Neural progenitor cell (in vitro differentiated cells): ENCODE measurements at places on chromosomes 3 and 15. TPM values are rescaled to one million over a fixed set of nuclear protein-coding genes. Genes with fewer than 3 reads are reported as not detected.

DNA sequence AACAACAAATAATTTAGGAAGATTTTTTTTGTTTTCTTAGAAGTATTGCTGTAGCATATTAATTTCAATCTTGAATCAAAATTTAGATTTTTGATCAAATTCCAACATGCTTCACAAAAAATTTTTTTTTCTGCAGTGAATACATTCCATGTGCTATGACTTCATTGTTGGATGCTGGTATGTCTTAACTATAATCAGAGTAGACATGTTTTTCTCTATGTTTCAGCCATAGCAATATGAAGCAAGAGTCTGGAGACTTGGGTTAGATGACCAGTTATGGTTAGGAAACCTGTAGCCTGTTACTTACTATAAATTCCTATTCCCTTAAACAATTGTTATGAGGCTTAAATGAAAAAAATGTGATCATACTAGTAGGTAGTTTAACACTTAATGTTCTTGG lies 176.1 kb upstream of the CHL1 start:
- DNase-seq = no peak
- H3K27ac ChIP-seq = no peak overlapping the region
- H3K27me3 ChIP-seq = no peaks in the 10 kb centered on the region
- no peaks in the 10 kb centered on the region for H3K36me3 ChIP-seq
- H3K4me1 ChIP-seq = no peaks in the 10 kb centered on the region
- H3K4me3 ChIP-seq = no peak overlapping the region

DNA sequence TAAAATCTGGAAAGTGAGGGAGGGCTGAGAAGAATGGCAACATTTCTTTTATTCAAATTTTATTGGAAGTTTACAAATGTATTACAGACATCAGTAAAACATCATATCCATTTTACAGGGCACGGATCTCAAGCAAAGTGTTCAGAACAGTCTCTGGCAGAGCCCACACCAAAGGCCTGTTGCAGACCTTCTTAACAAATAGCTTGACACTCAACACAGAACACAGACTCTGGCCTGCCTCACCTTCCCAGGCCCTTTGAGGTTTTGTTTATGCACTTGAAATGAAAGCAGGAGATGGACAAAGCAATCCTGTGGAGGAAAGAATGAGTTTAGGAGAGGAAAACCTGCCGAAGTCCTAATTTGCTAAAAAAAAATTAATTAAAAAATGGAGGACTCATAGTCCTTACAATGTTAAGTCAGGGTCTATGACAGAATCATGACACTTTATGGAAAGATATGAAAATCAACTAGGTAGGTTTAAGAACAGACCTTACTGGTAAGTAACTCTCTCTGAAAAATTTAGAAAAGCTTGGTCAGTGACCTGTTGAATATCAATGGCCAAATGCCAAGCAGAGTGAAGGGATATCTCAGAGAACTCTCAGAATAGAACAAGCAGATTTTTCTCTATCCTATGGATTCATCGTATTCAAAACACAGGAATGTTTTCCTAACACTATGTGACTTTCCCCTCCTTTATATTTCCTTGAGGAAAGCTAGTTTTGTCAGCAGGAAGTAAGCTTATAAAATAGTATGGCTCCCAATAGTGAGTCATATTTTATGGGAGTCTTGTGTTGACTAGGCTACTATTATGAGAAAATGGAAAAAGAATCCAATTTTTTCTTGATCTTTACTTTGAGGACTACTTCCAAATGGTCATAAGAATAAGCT lies 70.8 kb upstream of the PSMD6 start:
- no peak overlapping the region for H3K4me3 ChIP-seq
- no peaks in the 10 kb centered on the region for H3K36me3 ChIP-seq
- no peaks in the 10 kb centered on the region for H3K27me3 ChIP-seq
- H3K27ac ChIP-seq = no peak overlapping the region
- H3K4me1 ChIP-seq = peaks cover 26% of the 10 kb centered on the region
- DNase-seq = no peak

GRCh38 chr3:186746008-186746407 lies 28.8 kb downstream of the KNG1 start:
- no peaks in the 10 kb centered on the region for H3K36me3 ChIP-seq
- H3K27me3 ChIP-seq = no peaks in the 10 kb centered on the region
- no peak overlapping the region for H3K27ac ChIP-seq
- peak; percentile 10 for DNase-seq
- no peak overlapping the region for H3K4me3 ChIP-seq

DNA sequence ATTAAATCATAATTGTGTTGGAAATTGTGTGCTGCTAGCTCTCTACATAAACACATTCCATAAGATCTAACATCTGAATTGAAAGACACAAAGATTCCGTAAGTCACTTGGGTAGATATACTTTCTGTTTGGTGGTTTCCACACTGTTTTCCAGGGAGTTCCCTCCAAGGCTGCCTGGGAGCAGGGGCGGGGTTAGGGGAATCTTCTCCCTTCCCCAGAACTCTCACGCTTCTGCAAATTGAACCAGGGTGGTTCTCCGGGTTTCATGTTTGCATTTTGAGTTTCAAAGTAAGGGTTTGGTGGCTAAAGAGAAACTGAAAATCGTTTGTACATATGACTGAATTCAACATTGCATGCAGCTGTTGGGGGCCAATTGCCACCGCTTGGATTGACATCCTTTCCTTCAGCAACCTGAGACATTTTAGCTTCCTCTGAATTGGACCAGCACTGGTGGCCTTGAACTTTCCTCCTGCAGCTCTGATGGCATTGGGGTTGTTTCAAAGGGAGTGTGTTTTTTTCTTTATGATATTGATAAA lies 192.7 kb upstream of the FEZF2 start:
- no peak overlapping the region for H3K27ac ChIP-seq
- H3K4me1 ChIP-seq = no peaks in the 10 kb centered on the region
- DNase-seq = no peak
- H3K4me3 ChIP-seq = no peak overlapping the region
- H3K27me3 ChIP-seq = no peaks in the 10 kb centered on the region

- no peak overlapping the region for H3K27ac ChIP-seq
- peaks cover 21% of the 10 kb centered on the region for H3K4me1 ChIP-seq
- peak; percentile 35 for DNase-seq
These were observed 27.9 kb downstream of the EHD4 start for GRCh38 chr15:41944313-41944940.

DNA sequence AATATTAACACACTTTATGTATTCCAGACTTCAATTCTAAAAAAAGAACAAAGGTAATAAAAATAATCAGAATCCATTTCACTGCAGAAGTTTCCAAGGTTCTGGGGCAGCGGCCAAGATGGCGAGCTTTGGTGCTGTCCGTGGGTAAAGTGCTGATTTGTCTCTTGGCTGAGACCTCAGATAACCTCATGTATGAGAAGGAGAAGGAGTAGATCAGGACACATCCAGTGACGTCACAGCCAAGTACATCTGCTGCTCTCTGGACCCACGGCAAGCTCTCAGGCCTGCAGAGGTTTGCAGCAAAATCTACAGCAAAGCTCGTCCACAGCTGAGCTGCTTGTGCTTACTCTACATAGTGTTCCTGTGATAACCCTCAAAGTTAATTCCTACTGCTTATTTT lies 165.7 kb downstream of the MAGI1 start:
- no peak for DNase-seq
- H3K36me3 ChIP-seq = no peaks in the 10 kb centered on the region
- H3K4me1 ChIP-seq = peaks cover 13% of the 10 kb centered on the region
- no peaks in the 10 kb centered on the region for H3K27me3 ChIP-seq
- H3K4me3 ChIP-seq = no peak overlapping the region
- H3K27ac ChIP-seq = no peak overlapping the region

DNA sequence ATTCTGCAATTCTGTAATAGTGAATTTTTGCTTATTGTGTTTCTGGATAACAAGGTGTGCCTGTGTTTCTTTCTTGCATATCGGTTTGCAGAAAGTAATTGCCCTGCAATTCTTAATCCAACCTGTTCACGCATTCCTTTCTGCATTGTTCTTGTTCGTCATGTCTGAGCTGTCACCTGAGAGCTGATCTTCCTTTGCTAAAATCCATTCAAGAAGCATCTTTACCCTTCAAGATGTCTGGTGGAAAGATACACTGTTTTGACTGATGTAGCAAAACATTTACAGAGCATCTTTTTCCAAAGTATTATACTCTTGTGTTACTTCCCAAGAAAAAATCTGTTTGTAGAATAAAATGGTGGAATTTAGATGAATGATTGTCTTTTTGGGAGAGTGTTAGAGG lies 159.0 kb upstream of the WNT5A start:
- DNase-seq = no peak
- H3K4me1 ChIP-seq = peaks cover 26% of the 10 kb centered on the region
- H3K4me3 ChIP-seq = no peak overlapping the region
- H3K36me3 ChIP-seq = no peaks in the 10 kb centered on the region
- no peaks in the 10 kb centered on the region for H3K27me3 ChIP-seq

DNA sequence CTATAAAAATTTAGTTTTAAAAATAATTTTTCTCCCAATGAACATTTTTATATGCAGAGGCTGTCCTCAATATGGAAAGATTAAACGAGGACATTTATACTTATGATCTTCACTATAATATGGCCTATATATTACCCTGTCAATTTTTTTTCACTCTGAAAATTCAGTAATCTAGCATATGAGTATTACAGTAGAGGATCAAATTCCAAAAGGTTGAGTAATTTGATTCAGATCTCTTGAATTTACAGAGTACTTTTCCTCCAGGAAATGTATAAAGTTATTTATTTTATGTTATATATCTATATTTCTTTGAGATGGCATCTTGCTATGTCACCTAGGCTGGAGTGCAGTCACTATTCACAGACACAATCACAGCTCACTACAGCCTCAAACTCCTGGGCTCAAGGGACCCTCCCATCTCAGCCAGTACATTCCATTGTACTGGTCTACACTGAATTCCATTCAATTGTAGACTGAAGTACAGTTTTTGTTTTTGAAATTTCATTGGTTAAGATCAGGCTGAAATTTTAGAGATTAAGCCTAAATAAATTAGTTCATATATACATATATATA lies 16.3 kb upstream of the TRPM7 start:
- no peaks in the 10 kb centered on the region for H3K4me1 ChIP-seq
- H3K27ac ChIP-seq = no peak overlapping the region
- peak; percentile 3 for DNase-seq
- H3K4me3 ChIP-seq = no peak overlapping the region
- H3K36me3 ChIP-seq = no peaks in the 10 kb centered on the region

- H3K4me3 ChIP-seq = no peak overlapping the region
- no peak for DNase-seq
- no peaks in the 10 kb centered on the region for H3K27me3 ChIP-seq
- H3K27ac ChIP-seq = no peak overlapping the region
- H3K4me1 ChIP-seq = peaks cover 11% of the 10 kb centered on the region
These were observed 214.9 kb upstream of the NR2F2 start for GRCh38 chr15:96115642-96116041.

DNA sequence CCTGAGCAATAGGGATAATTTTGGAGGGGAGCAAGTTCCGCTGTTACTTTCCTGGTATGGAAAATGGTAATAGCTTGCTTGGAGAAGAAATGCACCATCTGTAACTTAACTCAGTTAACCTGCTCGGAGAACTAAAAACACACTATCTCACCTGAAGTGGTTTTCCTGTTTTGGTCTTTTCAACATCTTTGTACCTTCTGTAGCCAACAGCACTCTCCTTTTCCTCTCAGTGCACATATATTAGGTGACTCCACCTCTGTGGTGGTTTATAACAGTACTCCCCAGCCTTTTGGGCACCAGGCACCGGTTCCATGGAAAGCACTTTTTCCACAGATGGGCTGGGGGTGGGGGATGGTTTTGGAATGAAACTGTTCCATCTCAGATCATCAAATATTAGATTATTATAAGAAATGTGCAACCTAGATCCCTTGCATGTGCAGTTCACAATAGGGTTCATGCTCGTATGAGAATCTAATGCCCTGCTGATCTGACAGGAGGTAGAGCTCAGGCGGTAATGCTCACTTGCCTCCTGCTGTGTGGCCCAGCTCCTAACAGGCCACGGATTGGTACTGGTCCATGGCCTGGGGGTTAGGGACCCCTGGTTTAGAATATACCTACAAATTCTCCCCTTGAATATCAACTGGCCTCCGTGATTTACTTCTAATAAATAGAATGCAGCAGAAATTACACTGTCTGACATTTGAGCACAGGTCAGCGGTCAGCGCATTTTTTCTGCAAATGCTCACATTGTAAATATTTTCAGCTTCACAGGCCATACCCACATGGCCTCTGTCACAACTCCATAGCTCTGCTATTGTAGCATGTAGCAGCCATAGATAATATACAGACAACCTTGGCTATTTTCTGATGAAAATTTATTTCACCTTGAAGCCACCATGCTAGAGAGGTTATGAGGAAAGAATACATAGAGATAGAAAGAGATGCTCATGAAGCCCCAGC lies 83.8 kb upstream of the SUCLG2 start:
- no peaks in the 10 kb centered on the region for H3K27me3 ChIP-seq
- DNase-seq = no peak
- no peak overlapping the region for H3K4me3 ChIP-seq
- no peaks in the 10 kb centered on the region for H3K36me3 ChIP-seq
- H3K4me1 ChIP-seq = no peaks in the 10 kb centered on the region

RHCG gene
- total RNA-seq = not detected in 2 replicates

PCCB gene
- 83.4 and 99.2 TPM in 2 replicates for total RNA-seq

GCSAM gene
- total RNA-seq = not detected in 2 replicates

PEX11A gene
- 4.5 and 5.2 TPM in 2 replicates for total RNA-seq
